Adipocyte (in vitro differentiated cells): ENCODE measurements at places on chromosomes 16 and 17.
A peak's percentile ranks its signal among the peaks of the same experiment; 100 is the strongest.

- DNase-seq: no peak
Measured at GRCh38 chr16:54938212-54939028, 7.8 kb downstream of the IRX5 start.

DNA sequence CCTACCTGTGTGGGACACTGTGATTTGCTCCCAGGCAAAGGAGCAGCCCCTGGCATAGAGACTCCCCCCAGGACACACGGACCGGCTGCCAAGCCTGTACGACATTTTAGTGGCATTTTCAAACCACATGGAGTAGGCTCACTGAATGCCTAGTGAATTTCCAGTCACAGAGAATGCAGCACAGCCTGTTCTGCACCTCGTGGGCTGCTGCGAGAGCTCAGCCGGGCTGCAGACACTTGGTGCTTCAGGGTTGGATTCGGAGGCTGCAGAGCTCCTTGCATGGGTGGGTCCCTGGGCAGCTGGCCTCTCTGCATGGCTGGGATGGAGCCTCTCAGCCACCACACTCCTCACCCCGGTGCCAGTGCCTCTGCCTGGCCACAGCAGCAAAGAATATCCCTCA lies 51.2 kb upstream of the HNF1B start:
- no peak for DNase-seq

DNA sequence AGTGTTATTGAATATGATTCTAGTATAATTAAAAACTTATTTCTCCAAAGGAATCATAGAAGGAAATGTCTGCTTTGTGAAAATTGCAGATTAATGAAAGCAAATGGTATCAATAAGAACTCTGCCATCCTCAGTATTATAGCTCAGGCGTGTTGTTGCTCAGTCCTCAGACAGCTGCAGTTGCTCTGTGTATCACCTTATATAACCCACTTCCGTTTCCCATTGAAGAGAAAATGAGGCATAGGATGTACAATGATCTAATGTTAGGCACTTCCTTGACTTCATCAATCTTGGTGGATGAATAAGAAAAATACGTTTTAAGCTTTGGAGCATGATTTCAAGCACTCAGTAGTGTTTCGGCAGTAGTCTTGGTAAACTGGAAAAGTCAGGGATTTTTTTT lies 14.1 kb downstream of the MFSD11 start:
- no peak for DNase-seq

DNA sequence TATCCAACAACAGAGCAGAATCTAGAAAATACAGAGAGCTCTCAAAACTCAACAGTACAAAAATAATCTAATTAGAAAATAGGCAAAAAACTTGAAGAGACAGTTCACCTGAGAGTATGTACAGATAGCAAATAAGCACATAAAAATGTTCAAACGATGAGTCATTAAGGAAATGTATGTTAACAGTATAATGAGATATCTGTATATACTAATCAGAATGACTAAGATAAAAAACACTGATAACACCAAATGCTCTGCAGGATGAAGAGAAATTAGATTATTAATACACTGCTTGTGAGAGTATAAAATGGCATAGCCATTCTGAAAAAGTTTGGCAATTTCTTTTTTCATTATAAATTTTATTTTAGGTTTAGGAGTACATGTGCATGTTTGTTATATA lies 1307.6 kb upstream of the GOT2 start:
- DNase-seq: no peak

DNA sequence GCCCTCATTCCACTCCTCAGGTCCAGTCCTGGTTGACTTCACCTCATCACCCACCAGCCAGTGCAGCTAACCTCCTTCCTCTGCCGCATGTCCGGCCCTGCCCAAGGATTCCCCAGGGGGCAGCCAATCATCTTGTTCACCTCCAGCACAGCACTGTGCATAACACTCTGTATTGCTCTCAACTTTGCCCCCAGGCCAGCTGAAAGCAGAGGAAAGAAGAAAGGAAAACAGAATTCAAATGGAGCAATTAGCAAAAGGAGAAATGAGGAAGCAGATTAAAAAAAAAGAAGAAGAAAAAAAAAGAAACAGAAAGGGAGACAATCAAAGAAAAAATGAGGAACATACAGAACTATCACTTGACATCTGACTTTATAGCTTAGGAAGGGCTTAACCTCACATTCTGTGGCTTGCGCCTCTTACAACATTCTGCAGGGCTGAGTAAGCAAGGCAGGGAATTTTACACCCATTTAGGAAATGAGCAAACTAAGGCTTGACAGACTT lies 26.1 kb downstream of the GAS7 start:
- no peak for DNase-seq

DNA sequence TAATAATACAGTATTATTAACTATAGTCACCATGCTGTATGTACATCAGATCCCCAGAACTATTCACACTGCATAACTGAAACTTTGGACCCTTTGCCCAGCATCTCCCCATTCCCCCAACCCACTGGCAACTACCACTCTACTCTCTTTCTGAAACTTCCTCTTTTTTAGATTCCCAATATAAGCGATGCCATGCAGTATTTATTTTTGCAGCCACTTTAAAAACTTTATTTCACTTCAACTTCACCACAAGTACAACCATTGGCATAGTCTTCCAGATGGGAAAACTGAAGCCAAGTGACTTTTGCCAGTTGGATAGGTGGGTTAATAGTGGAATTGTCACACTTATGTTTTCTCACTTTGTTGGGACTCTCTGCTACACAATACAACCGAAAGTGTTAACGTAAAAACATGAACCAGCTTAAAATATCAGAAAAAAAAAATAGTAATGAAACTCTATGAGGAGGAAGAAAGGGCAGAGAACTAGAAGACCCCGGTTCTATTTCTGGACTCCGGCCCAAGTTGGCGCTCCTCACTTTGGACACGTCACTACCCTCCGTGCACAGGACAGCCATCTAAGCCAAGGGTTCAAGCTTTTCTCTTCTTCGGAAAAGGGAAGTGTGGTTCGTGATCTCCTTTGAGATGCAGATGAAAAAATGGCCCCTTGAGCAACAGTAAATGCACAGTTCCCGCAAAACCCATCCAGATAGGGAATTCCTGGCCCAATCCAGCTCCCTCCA lies 743 bp downstream of the SHCBP1 start:
- peak; percentile 24 for DNase-seq

- no peak for DNase-seq
Measured at GRCh38 chr16:48287239-48287638, 39.9 kb upstream of the ABCC11 start.
